ENCODE measurements at places on chromosomes 5 and 9. TPM values are rescaled to one million over a fixed set of nuclear protein-coding genes. Genes with fewer than 3 reads are reported as not detected.

ATP10B gene
- total RNA-seq = not detected

ADAMTS6 gene
- 52.8 TPM for total RNA-seq

GRIN1 gene
- total RNA-seq = 0.15 TPM

SH3TC2 gene
- 1.5 TPM for total RNA-seq

IL31RA gene
- total RNA-seq = 3.3 TPM

GARIN3 gene
- not detected for total RNA-seq

FAM221B gene
- total RNA-seq = not detected

BTNL3 gene
- total RNA-seq = not detected

CCNB1 gene
- total RNA-seq = 19.0 TPM

DNAJB5 gene
- total RNA-seq = 12.1 TPM

ZNF658 gene
- total RNA-seq = 6.1 TPM

OLFM1 gene
- total RNA-seq = 4.9 TPM

KIF4B gene
- 0.15 TPM for total RNA-seq

ADAMTS2 gene
- 76.6 TPM for total RNA-seq

DBH gene
- not detected for total RNA-seq

SPINK6 gene
- total RNA-seq = not detected

IL9 gene
- total RNA-seq = not detected

PPP3R2 gene
- total RNA-seq = not detected

GNA14 gene
- 0.15 TPM for total RNA-seq

FAM81B gene
- total RNA-seq = not detected

IPPK gene
- total RNA-seq = 11.9 TPM

IFNE gene
- 11.2 TPM for total RNA-seq

TMEM232 gene
- 7.6 TPM for total RNA-seq

CAVIN4 gene
- total RNA-seq = 1.2 TPM

AK8 gene
- total RNA-seq = 1.6 TPM

PRPF4 gene
- 26.6 TPM for total RNA-seq

MORN5 gene
- total RNA-seq = not detected

DOCK2 gene
- 3.1 TPM for total RNA-seq

ORM2 gene
- total RNA-seq = not detected

All from smooth muscle cell of trachea (primary cell).